ENCODE measurements at places on chromosomes 4 and X. TPM values are rescaled to one million over a fixed set of nuclear protein-coding genes. Genes with fewer than 3 reads are reported as not detected.
A peak's percentile ranks its signal among the peaks of the same experiment; 100 is the strongest.

DNA sequence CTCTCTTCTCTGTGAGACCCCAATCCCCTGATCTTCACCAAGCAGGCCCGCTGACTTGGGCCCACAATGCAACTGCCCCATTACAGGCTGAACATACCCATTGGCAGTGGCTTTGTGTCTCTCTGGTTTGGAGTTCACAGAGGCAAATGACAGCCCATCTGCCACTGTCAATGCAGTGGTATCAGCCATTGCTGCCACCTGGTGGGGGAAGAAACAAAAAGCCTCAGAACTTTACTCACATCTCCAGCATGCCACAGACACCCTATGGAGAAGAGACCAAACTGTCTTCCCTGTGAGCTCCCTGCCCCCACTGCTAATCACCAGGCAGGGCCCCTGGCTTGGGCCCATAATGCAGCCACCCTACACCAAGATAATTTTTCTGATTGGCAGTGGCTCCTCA lies 729.3 kb upstream of the ACTRT1 start:
- peak; percentile 20 for DNase-seq
- H3K36me3 ChIP-seq, result no peaks in the 10 kb centered on the region

Gene MAB21L2
- polyA plus RNA-seq, result 2.5 TPM

Gene NSUN7
- 2.1 TPM for polyA plus RNA-seq

DNA sequence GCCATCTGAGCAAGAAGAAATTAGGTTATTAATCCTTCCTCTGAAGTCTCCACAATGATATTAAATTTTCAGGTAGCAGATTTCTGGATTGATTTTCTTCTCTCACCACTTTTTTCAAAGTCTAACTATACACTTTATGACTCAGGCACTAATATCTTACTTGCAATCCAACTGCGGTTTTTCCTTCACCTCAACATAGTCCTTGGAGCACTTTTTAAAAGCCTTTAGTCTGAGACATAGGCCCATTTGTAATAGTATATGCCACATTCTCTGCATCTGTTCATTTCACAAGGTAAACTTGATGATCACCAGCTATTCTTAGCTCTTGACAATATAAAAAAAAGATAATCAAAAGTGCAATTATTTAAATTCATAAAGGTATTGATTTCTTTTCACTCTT lies 55.9 kb upstream of the EDNRA start:
- no peak for DNase-seq
- no peak overlapping the region for H3K4me3 ChIP-seq
- H3K27ac ChIP-seq, result no peak overlapping the region
- no peaks in the 10 kb centered on the region for H3K4me1 ChIP-seq
- H3K36me3 ChIP-seq, result no peaks in the 10 kb centered on the region
- H3K27me3 ChIP-seq, result no peaks in the 10 kb centered on the region

DNA sequence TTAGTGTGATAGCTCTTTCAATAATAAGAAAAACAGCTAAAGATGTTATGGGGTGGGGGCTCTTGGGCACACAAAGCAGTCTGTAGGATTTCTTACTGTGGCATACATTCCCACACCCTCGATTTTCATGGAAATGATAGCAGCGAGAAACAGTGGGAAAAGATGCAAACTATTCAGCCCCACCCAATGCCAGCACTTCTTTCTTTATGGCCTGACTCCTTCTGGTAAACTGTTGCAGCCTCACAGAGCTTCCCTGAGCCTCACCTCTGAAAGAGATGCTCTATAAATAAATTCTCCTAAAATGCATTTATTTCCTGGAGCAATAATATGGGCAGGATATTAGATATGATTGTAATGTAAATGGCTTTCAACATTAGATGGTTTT lies 910 bp downstream of the ANK2 start:
- no peaks in the 10 kb centered on the region for H3K36me3 ChIP-seq
- no peaks in the 10 kb centered on the region for H3K4me1 ChIP-seq
- DNase-seq, result no peak
- H3K27me3 ChIP-seq, result no peaks in the 10 kb centered on the region
- H3K4me3 ChIP-seq, result no peak overlapping the region

GRCh38 chr4:126526335-126526734 lies 1106.4 kb upstream of the INTU start:
- no peak overlapping the region for H3K27ac ChIP-seq
- H3K27me3 ChIP-seq, result no peaks in the 10 kb centered on the region
- no peak overlapping the region for H3K4me3 ChIP-seq
- no peaks in the 10 kb centered on the region for H3K36me3 ChIP-seq

Gene ALAS2
- not detected for polyA plus RNA-seq

DNA sequence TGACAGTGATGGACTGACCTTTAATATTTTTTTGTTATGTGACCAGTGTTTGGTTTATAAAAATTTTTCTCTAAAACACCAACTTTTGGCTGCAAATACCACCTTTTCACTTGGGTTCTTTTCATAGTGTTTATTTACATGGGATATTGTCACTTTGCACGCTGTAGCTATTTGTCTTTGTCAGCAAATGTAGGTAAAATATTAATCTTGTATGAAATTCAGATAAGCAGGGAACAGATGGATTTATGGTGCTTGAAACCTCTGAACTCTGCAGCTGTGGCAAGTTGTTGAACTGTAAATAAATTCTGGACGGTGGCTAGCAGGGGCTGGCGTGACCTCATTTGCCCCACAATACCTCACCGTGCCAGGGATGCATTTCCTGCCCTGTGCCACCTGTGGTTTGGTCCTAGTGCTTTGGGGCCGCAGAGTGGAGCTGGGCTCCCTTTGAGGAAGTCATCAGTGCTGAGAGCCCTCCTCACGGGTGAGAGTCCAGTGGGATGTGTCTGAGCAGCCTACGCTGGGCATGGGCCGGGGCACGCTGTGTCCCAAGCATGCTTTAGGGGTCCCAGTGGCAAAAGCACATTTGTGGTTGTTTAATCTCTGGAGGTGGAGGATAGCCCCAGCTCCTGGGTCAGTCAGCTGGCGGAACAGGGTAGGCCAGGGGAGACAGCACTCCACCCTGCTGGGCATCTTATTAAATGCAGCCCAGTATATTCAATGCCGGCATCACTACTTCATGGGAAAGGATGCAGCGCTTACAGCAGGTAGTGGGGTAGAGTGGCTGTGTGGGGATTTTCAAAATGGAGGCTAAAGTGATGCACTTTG lies 108.6 kb downstream of the TBL1X start:
- H3K4me3 ChIP-seq, result no peak overlapping the region
- DNase-seq, result no peak
- H3K4me1 ChIP-seq, result no peaks in the 10 kb centered on the region

GRCh38 chrX:56968980-56969379 lies 26.4 kb downstream of the SPIN3 start:
- no peak overlapping the region for H3K4me3 ChIP-seq
- H3K27me3 ChIP-seq, result peaks cover 6% of the 10 kb centered on the region

DNA sequence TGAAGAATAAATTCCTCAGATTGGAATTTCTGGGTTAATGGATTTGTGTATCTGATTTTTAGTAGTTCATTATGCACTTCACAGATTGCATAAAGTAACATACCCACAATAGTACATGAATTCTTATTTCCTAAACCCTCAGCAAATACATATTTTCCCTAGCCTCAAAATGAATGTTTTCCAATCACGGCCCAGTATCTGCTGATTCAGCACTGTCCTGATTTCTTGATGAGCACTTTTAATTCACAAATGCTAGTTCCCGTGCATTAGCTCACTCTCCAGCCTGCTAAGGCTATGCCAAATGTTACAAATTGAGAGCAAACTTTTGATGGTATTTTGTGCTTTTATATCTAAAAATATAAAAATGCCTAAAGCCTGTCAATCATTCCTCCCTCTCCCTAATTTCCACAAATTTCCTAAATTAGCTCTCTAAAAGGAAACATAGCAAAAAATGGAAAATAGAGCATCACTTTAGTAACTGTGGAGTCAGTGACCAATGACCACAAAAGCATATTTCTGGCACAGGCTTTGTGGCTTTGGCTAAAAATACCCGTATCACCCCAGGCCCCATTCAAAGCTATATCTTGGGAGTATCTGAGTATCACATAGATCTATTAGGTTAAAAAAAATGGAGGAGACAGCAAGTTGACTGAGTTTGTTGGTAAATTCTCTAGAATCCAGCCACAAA lies 75.5 kb downstream of the NAF1 start:
- DNase-seq, result no peak
- no peaks in the 10 kb centered on the region for H3K4me1 ChIP-seq
- no peak overlapping the region for H3K27ac ChIP-seq
- H3K4me3 ChIP-seq, result no peak overlapping the region

GRCh38 chr4:114277690-114278089 lies 298.2 kb upstream of the ARSJ start:
- no peak for DNase-seq
- no peak overlapping the region for H3K4me3 ChIP-seq
- no peaks in the 10 kb centered on the region for H3K4me1 ChIP-seq
- H3K27ac ChIP-seq, result no peak overlapping the region

Gene NUDT10
- 2.1 TPM for polyA plus RNA-seq

- no peak overlapping the region for H3K4me3 ChIP-seq
- no peaks in the 10 kb centered on the region for H3K27me3 ChIP-seq
- no peak for DNase-seq
- H3K36me3 ChIP-seq, result no peaks in the 10 kb centered on the region
- no peak overlapping the region for H3K27ac ChIP-seq
- no peaks in the 10 kb centered on the region for H3K4me1 ChIP-seq
Observed at GRCh38 chr4:152556283-152556682, 20.4 kb upstream of the FBXW7 start.

GRCh38 chr4:13656569-13657405 lies 29.3 kb upstream of the BOD1L1 start:
- H3K36me3 ChIP-seq, result no peaks in the 10 kb centered on the region
- no peaks in the 10 kb centered on the region for H3K27me3 ChIP-seq
- DNase-seq, result peak; percentile 46
- no peak overlapping the region for H3K27ac ChIP-seq
- H3K4me3 ChIP-seq, result no peak overlapping the region
- no peaks in the 10 kb centered on the region for H3K4me1 ChIP-seq

Gene SNCA
- 9.0 TPM for polyA plus RNA-seq

DNA sequence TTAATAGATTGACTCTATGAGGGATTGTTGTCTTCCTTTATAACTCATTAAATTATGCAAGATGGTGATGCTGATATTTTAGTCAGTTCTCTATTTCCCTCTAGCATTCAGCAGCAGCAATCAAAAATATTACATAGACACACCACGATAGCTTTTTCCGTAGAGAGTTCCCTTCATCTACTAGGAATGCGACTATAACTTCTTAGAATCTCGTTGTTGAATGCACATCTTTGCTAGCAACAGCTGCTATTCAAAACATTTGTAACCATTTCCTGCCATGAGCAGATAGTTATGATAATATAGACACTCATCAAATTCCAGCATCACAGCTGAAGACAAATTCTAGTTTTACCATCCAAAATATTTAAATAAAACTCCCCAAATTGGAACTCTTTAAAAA lies 147.4 kb upstream of the FGF13 start:
- H3K27me3 ChIP-seq, result no peaks in the 10 kb centered on the region
- no peaks in the 10 kb centered on the region for H3K4me1 ChIP-seq
- H3K36me3 ChIP-seq, result no peaks in the 10 kb centered on the region
- no peak overlapping the region for H3K27ac ChIP-seq

Gene BBS7
- polyA plus RNA-seq, result 14.7 TPM

- no peak for DNase-seq
- H3K27me3 ChIP-seq, result no peaks in the 10 kb centered on the region
- H3K4me3 ChIP-seq, result no peak overlapping the region
- H3K27ac ChIP-seq, result no peak overlapping the region
Observed at GRCh38 chrX:21905313-21905712, 35.2 kb upstream of the SMS start.

DNA sequence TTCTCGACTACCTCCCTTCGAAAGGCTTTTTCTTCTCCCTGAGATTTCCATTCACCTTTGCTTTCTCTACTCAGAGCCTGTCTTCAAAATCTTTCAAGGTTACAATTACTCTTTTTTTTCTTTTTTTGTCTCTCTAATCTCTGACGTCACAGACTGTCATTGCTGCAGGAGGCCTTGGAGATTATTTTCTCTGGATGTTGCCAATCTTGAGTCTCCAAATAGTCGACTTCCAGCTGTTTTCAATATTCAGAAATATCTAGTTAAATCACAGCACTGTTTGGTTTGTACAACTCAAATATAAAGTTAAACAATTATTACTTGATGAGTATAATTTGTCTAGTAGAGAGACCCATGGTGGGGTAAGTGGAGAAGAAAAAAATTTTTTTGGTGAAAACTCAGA lies 359.0 kb upstream of the BOD1L1 start:
- no peak overlapping the region for H3K4me3 ChIP-seq
- no peaks in the 10 kb centered on the region for H3K27me3 ChIP-seq
- peak overlapping the region; percentile 19 for H3K27ac ChIP-seq
- H3K4me1 ChIP-seq, result peaks cover 62% of the 10 kb centered on the region
- no peaks in the 10 kb centered on the region for H3K36me3 ChIP-seq
- DNase-seq, result no peak

GRCh38 chrX:115940348-115940747 lies 230.2 kb upstream of the AGTR2 start:
- DNase-seq, result no peak
- no peaks in the 10 kb centered on the region for H3K4me1 ChIP-seq
- no peak overlapping the region for H3K4me3 ChIP-seq
- no peak overlapping the region for H3K27ac ChIP-seq
- peaks cover 14% of the 10 kb centered on the region for H3K27me3 ChIP-seq

Gene ANOS1
- polyA plus RNA-seq, result 1.1 TPM

- no peaks in the 10 kb centered on the region for H3K27me3 ChIP-seq
- H3K36me3 ChIP-seq, result no peaks in the 10 kb centered on the region
- DNase-seq, result no peak
- no peaks in the 10 kb centered on the region for H3K4me1 ChIP-seq
Observed at GRCh38 chr4:4641254-4641653, 99.4 kb upstream of the STX18 start.

- no peaks in the 10 kb centered on the region for H3K27me3 ChIP-seq
- H3K4me3 ChIP-seq, result no peak overlapping the region
- H3K36me3 ChIP-seq, result no peaks in the 10 kb centered on the region
- no peaks in the 10 kb centered on the region for H3K4me1 ChIP-seq
Observed at GRCh38 chr4:80922941-80923340, 107.6 kb upstream of the BMP3 start.

Gene PNMA6F
- polyA plus RNA-seq, result 0.40 TPM

DNA sequence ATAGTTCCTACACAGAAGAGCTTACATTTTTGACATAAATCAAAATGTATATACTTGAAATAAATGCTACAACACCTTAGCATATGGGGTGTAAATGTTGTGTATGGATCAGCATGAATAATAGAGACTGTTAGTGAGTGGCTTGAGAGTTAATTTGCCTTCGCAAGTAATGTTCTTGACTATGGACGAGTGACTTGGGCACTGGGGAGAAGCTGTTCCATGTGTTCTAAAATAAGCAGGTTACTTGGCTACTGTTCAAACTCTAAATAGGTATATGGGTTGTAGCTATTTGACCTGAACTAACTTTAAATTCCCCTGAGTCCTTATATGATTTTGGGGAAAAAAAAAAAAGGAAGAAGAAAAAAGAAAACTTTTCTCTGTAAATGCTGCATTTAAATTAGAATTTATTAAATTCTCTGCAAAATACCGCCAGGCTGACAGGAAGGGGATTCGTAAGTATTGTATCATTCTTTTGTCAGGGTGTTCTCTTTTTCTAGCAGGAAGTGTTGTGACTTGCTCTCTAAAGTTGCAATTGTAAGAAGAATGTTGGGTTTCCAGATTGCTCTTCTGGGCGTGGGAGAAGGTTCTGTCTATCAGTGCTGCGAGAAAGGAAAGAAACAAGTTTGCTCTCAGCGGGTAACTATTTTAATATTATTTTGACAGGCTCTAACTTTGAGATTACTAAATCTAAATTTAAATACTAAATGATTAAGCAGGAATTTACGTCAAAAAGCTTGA lies 32.2 kb downstream of the PLS3 start:
- H3K36me3 ChIP-seq, result no peaks in the 10 kb centered on the region
- DNase-seq, result no peak
- H3K4me1 ChIP-seq, result no peaks in the 10 kb centered on the region
- H3K27ac ChIP-seq, result no peak overlapping the region

GRCh38 chrX:10633722-10634121 lies 13.3 kb upstream of the MID1 start:
- no peaks in the 10 kb centered on the region for H3K4me1 ChIP-seq
- H3K27ac ChIP-seq, result no peak overlapping the region
- no peak overlapping the region for H3K4me3 ChIP-seq
- H3K36me3 ChIP-seq, result no peaks in the 10 kb centered on the region
- DNase-seq, result peak; percentile 70

Measured in adrenal gland (tissue), 19 donors.